Sigmoid colon (tissue), 7 donors: ENCODE measurements at places on chromosomes 16 and 17. TPM values are rescaled to one million over a fixed set of nuclear protein-coding genes. Genes with fewer than 3 reads are reported as not detected.

The WNT9B gene
- not detected for total RNA-seq

The KREMEN2 gene
- total RNA-seq: not detected

The SMIM36 gene
- total RNA-seq: not detected

The LAT gene
- total RNA-seq: 19.1 TPM

The MYH2 gene
- 0.14 TPM for total RNA-seq

The PLA2G15 gene
- total RNA-seq: 14.0 TPM

The GSG1L2 gene
- not detected for total RNA-seq
